NAMALWA (cell line): ENCODE measurements at places on chromosomes 4 and X.
A peak's percentile ranks its signal among the peaks of the same experiment; 100 is the strongest.

- no peak for DNase-seq
These were observed 396.3 kb upstream of the TENM3 start for GRCh38 chr4:181846934-181847333.

DNA sequence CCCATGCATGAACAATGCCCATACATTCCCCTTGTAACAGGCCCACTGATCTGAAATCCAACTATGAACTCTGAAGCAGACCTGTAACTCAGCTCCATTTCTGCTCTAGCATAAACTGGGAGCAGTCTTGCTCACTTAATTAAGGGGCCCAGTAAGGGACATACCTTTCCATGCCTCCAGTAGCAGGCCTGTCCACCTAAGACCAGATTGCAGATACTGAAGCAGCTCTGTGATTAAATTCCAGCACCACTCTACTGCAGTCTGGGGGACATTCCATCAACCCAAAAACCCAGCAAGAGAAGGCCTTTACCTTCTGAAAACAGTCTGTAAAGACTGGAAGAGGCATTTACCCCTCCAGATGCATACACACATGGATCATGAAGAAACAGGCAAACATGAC is 162.0 kb upstream of the NEIL3 start:
- no peak for DNase-seq

DNA sequence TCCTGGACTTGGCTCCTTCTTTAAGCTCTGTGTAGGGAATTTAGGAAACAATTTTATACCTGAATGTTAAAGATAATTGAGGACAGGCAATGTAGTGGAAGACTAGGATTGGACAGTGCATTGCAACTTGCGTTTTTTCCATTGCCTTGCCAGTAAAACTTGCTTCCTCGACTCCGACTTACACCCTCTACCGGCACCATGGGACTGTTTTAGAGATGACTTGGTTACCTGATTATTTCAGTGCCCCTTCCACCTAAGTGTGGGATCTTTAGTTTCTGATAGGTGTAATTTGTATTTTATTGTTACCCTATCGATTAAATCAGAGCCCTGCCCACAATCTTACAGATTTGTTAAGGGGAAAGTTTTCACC is 1.2 kb downstream of the PRPS1 start:
- peak; percentile 55 for DNase-seq

- no peak for DNase-seq
These were observed 34.1 kb upstream of the NAF1 start for GRCh38 chr4:163200727-163201349.

DNA sequence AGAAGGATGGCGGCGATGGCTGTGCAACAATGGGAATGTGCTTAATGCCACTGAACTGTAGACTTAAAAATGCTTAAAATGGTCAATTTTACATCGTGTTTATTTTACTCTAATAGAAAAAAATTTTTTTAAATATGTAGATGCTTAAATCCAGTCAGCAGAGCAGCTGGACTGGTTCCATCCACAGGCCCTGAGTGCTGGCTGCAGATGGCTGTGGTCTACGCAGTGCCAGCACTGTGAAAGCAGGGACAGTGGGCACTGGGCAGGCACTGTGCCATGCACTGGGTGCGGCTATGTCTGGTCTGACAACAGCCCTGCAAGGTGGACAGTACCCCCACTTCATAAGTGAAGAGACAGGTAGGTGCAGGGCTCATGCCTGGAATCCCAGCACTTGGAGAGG is 175.2 kb downstream of the AFAP1 start:
- DNase-seq = no peak

DNA sequence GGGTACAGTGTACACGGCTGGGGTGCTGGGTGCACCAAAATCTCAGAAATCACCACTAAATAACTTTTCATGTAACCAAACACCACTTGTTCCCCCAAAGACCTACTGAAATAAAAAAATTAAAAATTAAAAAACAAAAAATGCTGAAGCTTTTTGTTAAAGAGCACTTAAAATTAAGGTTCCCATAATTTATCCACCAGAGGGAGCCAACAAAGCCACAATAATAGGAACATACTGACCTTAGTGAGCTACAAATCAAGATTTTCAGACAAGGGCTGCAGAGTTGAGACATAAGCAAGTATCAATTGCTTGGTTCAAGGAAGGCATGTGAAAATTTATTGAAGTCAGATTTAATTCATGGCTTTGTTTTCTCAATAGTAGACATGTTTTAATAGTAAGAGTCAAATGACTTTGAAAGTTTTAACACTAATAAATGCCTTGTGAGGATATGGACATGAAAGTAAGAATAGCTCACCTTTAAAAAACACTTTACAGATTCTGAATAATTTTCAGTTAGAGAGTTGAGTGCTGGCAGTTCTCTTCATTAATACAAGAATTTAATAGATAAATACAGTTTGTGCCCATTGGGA is 43.0 kb upstream of the SCOC start:
- peak; percentile 62 for DNase-seq

DNA sequence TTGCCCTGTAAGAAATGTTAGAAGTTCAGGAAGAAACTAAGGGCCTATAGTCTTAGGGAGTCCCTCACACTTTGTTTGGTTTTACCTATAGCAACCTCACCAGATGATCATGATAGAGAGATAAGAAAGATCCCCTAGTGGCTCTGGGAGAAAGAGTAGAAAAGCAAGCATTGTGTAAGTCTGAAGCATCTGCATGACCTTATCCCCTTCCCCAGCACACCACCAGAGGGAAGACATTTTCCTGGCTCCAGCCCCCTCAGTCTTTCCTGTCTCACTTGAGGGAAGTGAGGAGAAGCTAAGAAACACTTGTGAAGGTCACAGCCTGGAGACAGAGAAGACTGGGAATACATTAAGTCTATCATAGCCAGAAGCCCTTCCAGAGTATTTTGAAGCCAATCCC is 154.0 kb downstream of the EVC2 start:
- no peak for DNase-seq

DNA sequence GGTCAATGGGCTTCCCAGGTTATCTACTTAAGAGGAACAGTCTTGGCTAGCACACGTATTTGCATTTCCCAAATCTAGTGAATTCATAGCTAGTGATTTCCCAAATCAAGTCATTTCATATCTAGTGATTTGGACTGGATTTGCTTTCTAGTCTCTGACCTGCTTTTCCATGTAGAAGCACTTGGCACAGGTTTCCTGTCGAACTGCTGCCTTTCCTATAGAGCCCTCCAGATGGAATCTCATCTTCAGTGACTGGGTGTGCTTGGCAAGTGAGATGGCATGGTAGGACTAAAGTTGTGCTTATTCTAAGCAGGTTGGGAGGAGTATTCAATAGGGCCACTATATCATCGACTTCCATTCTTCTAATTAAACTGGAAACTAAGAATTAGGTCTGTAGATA is 94.7 kb downstream of the CCNG2 start:
- DNase-seq = no peak

DNA sequence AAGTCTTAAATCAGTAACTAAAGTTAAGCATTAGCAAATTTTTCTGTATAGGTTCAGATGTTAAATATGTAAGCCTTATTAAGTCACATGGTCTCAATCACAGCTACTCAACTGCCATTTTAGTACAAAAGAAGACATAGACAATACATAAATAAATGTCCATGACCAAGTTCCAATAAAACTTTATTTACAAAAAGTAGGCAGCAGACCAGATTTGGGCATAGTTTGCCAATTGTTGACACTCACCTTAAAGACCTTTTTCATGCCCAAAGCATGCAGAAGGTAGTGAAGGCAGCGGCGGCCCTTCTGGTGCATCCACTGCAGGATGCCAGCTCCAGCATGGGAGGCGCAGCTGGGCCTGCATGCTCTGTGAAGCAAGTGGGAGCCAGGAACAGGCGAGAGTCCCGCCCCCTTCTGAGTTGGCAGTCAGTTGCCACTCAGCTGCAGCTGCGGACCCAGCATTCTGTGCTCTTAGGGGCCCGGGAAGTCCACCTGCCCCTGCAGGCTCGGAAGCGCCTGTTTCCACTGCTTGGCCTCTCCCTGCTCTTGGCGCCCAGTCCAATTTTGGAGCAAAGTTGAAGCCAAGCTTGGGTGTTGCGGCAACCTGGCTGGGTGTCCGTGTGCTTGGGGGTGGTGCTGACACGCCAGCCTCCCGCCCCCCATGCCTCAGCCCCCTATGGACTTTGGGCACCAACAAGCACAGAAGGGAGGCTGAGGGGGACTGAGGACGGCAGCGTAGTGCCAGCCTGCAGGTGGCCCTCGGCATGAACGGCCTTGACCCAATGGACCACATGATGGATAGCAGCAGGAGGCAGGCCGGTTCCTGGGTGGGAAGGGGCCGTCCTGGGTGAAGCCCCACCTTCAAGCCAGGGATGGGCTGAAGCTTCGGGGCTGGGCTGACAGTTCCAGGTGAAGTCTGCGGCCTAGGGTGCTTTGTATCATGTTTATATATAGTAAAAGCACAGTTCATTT is 42.4 kb upstream of the PABPC4L start:
- DNase-seq = no peak

DNA sequence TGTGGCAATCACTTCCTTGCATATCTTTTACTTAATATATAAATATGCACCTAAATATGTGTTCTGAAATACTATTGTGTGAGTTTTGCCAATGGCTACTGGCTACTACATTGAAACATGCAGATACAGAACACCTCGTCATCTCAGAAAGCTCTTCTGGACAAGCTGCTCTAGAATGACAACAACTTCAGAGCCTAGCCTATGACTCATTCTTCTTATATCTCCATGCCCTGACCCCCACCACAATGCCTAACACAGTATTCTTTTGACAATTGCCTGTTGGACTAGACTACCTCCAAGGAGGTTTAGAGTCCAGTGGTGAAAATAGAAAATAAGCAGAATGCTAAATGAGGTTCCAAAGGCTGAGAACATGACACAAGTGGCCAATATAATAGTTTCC is 17.6 kb upstream of the DMP1 start:
- no peak for DNase-seq

DNA sequence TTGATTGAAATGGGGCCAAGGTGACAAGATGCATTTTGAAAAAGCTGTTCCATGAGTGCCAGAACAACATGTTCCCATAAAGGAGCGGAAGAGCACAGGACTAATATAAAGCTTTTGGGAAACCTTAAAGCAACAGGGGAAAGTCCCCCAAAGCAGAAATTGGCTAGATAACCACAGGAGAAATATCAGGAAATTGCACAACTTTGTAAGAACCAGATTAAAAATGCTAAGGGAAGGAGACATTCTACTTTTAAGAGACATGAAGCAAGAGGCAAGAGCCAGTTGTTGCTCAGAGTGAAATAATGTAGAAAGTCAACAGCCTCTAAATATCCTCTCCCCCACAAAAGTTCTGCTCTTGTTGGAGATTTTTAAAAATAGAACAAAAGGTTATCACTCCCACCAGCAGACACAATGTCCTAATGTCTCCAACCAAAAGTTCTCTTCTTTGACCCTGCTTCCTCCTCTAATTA is 85.2 kb upstream of the LNX1 start:
- DNase-seq = no peak

DNA sequence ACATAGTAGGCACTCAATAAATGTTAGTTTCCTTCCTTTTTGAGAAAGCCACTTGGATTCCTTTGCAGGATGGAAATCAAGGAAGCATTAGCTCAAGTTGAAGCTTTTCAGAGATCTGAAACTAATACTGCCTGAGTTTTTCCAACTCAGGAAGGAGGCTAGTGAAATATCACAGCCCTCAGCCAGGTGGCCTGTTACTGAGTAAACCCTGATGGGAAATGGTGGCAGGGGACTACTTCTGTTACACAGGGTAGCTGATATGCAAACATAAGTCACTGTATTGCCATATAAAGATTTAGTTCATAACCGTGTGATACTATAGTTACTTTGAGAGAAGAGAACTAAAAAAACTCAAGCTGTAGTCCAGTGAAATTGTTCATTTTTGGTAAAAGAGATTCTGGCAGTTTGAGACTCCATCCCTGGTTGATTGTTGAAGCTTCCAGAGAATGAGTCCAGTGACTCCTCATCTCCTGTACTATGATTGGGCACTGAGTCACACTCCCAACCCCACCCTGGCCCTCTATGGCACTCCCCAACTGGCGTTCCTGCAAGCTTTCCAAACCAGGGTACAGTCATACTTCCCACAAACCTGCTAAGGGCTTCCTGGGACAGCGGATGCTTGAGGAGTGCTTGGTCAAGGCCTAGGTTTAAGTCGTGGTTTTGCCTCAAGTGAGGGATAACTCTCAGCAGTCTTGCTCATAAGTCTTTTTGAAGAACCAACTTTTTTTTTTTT is 81.8 kb downstream of the MID1IP1 start:
- DNase-seq = peak; percentile 48

DNA sequence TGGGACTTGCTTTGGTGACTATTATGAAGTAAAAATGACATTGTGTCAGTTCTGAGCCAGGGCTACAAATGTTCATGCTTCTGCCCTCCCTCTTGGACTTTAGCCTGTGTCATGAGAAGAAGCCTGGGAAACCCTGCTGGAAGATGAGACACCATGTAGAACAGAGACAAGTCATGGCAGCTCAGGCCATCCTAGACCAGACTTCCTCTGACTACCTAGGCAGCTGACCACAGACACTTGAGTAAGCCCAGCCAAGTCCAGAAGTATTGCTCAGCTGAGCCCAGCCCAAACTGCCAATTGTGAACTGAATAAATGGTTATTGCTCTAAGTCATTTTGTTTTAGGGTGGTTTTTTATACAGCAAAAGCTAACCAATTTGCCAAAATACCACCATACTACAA is 467.6 kb upstream of the CNKSR2 start:
- no peak for DNase-seq

DNA sequence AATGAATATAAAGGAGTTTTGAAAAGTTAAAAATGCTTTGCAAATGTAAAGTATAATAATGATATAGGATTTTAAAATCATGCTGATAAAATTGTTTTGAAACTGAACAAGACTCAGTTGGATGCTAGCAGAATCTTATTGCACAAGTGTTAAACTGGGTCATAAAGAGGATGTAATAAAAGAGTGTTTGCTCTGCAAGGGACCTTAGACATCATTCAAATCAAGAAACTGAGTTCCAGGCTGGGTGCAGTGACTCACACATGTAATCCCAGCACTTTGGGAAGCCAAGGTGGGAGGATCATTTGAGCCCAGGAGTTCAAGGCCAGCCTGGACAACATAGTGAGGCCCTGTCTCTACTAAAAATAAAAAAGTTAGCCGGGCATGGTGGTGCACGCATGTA is 27.5 kb upstream of the DUSP21 start:
- no peak for DNase-seq

DNA sequence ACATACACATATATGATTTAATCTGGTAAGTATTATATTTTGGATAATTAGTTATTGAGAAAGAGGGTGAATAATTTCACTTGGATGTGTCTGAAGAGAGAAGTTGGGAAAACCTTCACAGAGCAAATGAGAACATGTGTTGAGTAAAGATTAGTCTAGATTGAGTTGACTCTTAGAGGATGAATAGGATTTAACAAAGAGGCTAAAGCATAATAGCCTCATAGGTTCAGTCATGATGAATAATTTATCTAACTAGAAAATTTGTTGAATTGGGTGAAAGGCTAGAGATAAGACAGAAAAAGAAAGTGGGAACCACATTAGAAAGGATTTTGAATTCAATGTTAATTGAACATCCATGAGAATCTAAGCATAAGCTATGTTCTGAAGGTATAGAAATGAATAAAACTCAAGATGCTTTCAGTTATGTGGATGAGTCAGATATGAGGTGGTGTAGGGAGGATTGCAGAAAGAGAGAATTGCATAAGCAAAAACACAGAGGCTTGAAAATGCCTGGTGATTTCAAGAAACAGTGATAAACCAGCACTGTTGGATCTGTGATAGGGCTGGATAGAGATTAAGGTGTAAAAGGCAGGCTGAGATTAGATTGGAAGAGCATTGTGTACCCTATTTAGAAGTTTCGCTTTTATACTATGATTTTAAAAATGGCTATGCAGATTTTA is 207.6 kb upstream of the NR3C2 start:
- no peak for DNase-seq

GRCh38 chr4:99945718-99946355 is 581 bp downstream of the DNAJB14 start:
- DNase-seq = peak; percentile 52
